Naive B cell (primary cell): ENCODE measurements at places on chromosomes 12 and 14. TPM values are rescaled to one million over a fixed set of nuclear protein-coding genes. Genes with fewer than 3 reads are reported as not detected.

GRCh38 chr12:117370588-117370987 lies 9.2 kb upstream of the NOS1 start:
- no peak overlapping the region for H3K4me3 ChIP-seq
- H3K4me1 ChIP-seq: no peaks in the 10 kb centered on the region
- H3K36me3 ChIP-seq: peaks cover 4% of the 10 kb centered on the region
- no peak for DNase-seq

GRCh38 chr12:47714826-47715386 lies 9.1 kb upstream of the RPAP3 start:
- H3K27me3 ChIP-seq: no peaks in the 10 kb centered on the region
- no peak overlapping the region for H3K4me3 ChIP-seq
- no peaks in the 10 kb centered on the region for H3K36me3 ChIP-seq
- DNase-seq: no peak

NPFF gene
- not detected for polyA plus RNA-seq

GRCh38 chr12:22881878-22882385 lies 257.0 kb downstream of the ETNK1 start:
- no peaks in the 10 kb centered on the region for H3K27me3 ChIP-seq
- no peak overlapping the region for H3K27ac ChIP-seq
- no peaks in the 10 kb centered on the region for H3K36me3 ChIP-seq
- no peak overlapping the region for H3K4me3 ChIP-seq
- DNase-seq: no peak
- H3K4me1 ChIP-seq: no peaks in the 10 kb centered on the region

TNS2 gene
- 0.81 TPM for polyA plus RNA-seq

DNA sequence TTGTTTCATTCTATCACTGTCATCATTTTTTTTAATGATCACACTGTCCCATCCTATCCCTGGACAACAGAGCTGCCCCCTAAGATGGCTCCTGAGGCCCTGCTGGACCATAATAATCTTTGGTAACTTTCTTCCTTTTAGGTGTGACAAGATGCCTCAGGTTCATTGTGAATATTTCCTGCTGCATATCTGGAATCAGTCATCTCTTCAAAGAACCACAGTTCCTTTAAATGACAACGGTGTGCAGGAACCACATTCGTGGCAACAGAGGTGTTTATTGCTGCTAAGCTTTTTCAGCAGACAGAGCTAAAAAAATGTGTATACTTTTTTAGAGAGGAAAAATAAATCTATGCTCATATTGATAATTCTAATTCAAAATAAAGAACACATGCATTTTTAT lies 312.9 kb downstream of the MED13L start:
- no peaks in the 10 kb centered on the region for H3K27me3 ChIP-seq
- no peak for DNase-seq
- H3K36me3 ChIP-seq: peaks cover 39% of the 10 kb centered on the region
- no peak overlapping the region for H3K27ac ChIP-seq
- H3K4me3 ChIP-seq: no peak overlapping the region
- H3K4me1 ChIP-seq: no peaks in the 10 kb centered on the region

GRCh38 chr12:30985814-30986452 lies 59.4 kb downstream of the TSPAN11 start:
- no peaks in the 10 kb centered on the region for H3K36me3 ChIP-seq
- no peaks in the 10 kb centered on the region for H3K27me3 ChIP-seq
- H3K27ac ChIP-seq: no peak overlapping the region
- no peak overlapping the region for H3K4me3 ChIP-seq

GRCh38 chr12:18932715-18933114 lies 194.8 kb downstream of the CAPZA3 start:
- H3K36me3 ChIP-seq: no peaks in the 10 kb centered on the region
- no peak for DNase-seq
- H3K4me1 ChIP-seq: no peaks in the 10 kb centered on the region
- H3K27ac ChIP-seq: no peak overlapping the region

- peak overlapping the region; percentile 49 for H3K27ac ChIP-seq
- DNase-seq: no peak
- peaks cover 27% of the 10 kb centered on the region for H3K36me3 ChIP-seq
- H3K4me1 ChIP-seq: peaks cover 85% of the 10 kb centered on the region
Observed at GRCh38 chr14:71333705-71334104, 426.4 kb downstream of the PCNX1 start.

TAC3 gene
- not detected for polyA plus RNA-seq

GRCh38 chr12:72178871-72179270 lies 93.3 kb upstream of the TRHDE start:
- no peaks in the 10 kb centered on the region for H3K36me3 ChIP-seq

GRCh38 chr14:85313560-85314207 lies 216.3 kb upstream of the FLRT2 start:
- H3K27ac ChIP-seq: no peak overlapping the region
- no peaks in the 10 kb centered on the region for H3K4me1 ChIP-seq
- no peaks in the 10 kb centered on the region for H3K36me3 ChIP-seq
- no peak overlapping the region for H3K4me3 ChIP-seq

DNA sequence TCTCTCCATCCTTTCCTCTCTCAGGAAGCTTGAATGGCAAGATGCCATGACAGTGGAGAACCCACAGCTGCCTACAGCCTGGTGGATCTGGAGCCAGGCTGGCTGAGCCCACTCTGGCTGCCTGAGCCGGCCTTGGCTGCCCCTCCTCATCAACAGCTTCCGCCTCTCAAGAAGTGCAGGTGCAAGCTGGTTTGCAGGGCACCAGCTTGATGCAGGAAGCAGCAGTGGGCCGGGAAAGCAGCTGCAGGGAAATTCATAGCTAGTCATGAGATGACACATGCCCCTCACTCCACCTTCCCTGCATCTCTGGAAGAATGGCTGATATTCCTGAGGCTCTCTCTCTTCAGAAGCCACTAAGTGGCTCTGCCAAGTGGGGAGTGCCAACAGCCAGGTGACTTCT lies 289.1 kb downstream of the RPS29 start:
- H3K4me1 ChIP-seq: no peaks in the 10 kb centered on the region
- H3K27ac ChIP-seq: no peak overlapping the region
- peaks cover 16% of the 10 kb centered on the region for H3K27me3 ChIP-seq
- no peak for DNase-seq

PRB4 gene
- not detected for polyA plus RNA-seq
